ENCODE measurements at places on chromosomes 7 and 10.

GRCh38 chr10:60769406-60769805, 8.9 kb upstream of the CDK1 start:
- DNase-seq, result no peak

- DNase-seq, result no peak
These were observed 6.5 kb upstream of the INMT start for GRCh38 chr7:30745261-30745941.

- DNase-seq, result no peak
These were observed 12.7 kb downstream of the AP5Z1 start for GRCh38 chr7:4787947-4788626.

DNA sequence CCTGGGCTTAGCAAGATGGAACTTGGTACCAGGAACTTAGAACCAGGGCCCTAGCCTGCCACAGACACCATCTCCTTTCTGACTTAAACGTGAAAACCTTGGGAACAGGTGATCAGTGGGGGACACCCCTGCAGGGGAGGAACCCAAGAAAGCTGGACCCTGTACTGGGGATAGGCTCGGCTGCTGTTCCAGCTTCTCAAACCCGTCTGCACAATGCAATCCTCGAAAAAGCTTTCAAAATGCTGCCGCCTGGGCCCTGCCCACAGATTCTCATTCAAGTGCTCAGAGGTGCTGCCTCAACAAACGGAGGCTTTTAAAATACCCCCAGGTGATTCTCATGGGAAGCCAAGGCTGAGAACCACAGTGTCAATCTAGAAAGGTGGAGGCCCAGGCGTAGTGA, 169.7 kb downstream of the ARHGAP21 start:
- DNase-seq, result no peak

GRCh38 chr10:33306126-33306525, 28.3 kb downstream of the NRP1 start:
- DNase-seq, result no peak

DNA sequence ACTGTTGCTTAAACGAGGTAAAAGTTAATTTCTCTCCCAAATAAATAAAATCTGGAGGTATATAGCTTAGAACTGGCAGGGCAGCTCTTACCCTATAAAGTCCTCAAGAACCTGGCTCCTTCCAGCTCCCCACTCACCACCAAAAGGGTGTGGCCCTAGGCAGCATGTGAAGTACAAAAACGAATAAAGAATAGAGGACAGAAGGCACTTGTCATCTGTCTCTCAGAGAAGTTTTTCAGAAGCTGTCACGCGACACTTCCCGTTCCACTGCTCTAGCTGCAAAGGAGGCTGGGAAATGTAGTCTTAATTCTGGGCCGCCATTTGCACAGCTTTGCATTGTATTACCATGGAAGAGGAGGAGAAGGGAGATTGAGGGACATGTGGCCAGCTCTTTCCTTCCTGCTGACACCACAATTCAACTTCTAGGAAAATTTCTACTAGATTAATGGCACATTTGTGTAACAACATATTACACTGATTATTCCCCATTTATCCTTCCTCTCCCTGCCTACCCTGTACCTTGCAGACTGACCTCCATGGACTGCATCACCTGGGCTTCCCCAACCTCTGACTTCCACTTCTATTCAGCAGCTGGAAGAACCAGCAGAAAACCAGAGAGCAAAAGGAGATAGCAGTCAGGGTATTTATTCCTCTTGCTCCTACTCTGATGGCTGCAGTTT, 62.2 kb downstream of the CCDC71L start:
- no peak for DNase-seq

DNA sequence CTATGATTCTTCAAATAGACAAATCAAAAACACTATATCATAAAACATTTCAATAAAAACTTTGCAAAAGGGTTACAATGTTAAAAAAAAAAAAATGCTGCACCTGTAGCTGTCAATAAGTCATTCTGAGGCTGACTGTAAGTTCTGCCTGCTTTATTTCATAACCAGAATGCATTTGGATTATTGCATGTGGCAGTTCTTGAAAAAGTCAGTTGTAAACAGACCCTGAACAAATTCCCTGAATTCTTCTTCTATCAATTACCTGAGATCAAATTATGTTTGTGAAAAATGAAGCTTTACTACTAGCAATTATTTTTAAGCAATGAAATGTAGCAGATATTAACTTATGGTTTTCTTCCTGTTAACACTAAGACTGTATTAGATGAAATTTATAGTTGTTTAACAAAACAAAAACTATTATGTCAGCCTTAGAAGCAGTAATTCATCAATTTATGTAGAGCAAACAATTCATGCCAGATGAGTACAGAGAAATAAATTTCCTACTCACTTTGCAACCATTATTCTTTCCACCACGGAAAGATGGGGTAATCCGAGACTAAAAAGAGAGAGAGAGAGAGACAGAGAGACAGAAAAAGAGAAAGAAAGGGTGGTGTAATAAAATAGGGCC, 107.8 kb downstream of the SFMBT2 start:
- DNase-seq, result no peak

- DNase-seq, result no peak
These were observed 79.4 kb upstream of the PCGF5 start for GRCh38 chr10:91140995-91141549.

GRCh38 chr7:47685151-47685550, 103.2 kb upstream of the TNS3 start:
- DNase-seq, result no peak

DNA sequence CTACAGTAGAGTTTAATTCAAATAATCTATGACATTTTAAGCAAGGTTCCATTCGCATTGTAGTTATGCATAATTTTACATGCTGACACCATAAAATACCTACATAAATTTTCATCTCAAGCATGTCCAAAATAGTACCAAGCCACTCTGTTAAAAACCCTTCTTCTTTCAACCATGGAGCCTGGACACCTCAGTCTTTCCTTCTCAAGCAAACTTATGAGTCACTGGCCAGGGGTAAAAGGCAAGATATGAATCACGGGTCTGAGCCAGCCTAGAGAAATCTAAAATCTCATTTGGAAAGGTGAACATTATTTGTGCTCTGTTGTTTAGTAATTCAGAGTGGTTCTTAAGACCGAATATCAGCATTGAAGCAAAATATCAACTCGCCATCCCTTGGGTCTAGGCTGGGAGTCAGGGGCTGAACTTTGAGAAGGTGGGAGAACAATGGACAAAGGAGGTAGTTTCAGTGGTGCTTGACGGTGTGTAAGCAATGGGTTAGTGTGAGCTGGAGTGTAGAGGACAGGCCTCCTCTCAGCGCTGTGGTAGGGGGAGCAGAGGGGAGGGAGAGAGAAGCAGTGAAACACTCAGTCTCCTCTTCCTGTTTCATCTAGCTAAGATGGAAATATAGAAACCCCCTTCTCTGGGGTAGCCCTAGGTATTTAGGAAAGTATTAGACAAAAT, 19.1 kb upstream of the GPAM start:
- DNase-seq, result no peak

DNA sequence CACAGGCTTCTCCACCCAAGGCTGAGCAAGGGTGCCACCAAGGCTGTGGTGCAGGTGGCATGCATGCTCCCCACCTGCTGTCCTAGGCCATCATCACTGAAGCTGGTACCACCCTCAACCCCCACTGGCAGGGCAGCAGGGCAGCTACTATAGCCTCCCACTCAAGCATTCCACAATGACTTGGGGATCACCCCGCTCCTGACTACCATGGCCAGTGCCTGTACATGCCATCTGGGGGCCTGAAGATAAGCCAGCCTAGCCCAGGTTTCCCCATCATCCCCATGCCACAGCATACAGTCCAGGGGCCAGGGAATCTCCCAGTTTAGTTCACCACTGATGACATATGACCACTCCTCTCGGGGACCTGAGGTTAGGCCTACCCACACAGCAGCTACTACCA, 510.9 kb upstream of the LRRTM3 start:
- DNase-seq, result no peak

DNA sequence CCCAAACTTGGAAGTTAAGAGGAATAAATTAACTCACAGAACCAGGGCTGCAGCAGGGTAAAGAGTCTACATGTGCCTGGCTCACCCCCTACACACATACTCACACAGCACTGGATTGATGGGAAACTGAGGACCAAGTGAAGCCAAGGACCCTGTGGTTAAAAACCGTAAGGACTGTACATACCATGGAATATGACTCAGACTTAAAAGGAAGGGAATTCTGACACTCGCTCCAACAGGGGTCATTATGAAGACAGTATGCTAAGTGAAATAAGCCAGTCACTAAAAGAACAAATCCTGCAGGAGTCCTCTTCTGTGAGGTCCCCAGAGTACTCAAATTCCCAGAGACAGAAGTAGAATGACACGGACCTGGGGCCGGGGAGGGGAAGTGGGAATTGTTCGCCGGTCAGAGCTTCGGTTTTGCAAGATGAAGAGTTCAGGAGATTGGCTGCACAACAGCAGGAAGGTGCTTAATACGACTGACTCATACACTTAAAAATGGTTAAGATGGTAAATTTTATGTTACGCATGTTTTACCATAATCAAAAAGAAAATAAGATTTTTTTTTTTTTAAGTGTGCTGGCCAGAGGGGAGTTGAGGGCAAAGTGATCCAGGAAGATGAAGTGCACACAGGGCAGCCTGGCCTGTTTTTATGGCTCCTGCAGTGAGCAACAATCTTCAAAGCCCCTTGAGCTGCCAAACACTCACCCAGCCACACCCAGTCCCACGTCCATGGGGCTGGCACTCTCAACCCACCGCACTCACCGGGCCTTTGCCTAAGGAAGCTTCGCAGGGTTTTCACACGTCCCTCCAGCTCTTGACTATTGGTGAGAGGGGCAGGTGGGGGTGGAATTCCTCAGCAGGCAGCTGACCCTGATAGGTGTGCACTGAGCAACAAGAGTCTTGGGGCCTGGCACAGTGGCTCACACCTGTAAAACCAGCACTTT, 26.4 kb downstream of the DRGX start:
- no peak for DNase-seq

GRCh38 chr7:107924841-107925504, 34.0 kb downstream of the DLD start:
- DNase-seq, result no peak

- no peak for DNase-seq
These were observed 59.5 kb downstream of the TMEM130 start for GRCh38 chr7:98810153-98810802.

GRCh38 chr7:140236626-140237025, 59.8 kb upstream of the KDM7A start:
- DNase-seq, result no peak

DNA sequence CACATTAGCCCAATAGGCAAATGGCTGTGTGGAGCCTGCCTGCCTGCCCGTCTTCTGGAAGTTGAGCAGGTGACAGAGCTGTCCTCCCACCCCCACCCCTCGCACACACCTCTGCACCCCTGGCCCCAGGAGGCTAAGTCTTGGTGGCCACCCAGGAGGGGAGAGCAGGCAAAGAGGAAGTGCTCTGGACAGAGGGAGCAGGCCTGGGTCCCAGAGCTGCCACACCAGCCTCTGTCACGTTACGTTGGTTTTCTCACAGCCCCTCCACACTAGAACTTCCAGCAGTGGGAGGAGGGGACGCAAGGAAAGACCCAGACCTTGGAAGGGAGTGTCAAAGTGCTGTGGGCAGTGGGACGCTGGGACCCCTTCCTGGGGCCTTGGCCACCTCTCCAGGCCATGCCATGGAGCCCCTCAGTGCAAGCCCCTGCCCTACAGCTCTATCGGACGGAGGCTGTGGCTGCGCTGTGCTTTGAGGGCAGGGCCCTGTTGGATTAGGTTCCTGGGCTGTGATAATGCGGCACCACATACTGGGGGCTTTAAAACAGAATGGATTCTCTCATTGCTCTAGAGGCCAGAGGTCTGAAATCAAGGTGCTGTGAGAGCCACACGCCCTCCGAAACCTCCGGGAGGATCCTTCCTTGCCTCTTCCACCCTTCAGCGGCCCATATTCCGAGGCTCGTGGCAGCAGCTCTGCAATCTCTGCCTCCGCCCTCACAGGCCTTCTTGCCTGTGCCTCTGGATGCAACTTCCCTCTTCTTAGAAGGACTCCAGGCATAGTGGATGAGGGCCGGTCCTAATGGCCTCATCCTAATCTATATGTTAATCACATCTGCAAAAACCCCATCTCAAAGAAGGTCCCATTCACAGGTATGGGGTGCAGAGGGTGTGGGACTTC, 9.9 kb downstream of the PRKAG2 start:
- DNase-seq, result no peak

- no peak for DNase-seq
These were observed 490 bp downstream of the KIN start for GRCh38 chr10:7787150-7787856.

GRCh38 chr10:92202536-92202935, 88.3 kb downstream of the CPEB3 start:
- DNase-seq, result no peak

GRCh38 chr10:124829447-124830115, 28.0 kb downstream of the ABRAXAS2 start:
- DNase-seq, result no peak

GRCh38 chr10:132584081-132584480, 46.5 kb downstream of the INPP5A start:
- no peak for DNase-seq

DNA sequence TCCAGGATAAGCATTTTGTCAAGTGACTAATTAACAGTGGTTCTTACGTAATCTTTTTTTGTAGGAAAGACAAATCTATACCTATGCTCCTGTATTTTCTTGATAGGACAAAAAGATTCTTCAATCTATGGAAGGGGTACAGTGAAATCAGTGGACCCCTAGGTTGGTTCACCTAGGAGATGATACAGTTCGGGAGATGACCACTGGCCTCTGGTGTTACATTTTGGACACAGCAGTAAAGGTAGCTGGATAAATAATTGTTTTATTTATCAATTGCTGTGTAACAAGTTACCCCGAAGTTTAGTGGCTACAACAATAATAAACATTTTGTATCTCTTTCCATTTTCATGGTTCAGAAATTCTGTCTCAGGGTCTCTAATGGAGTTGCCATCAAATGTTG, 288.2 kb upstream of the MAGI2 start:
- DNase-seq, result no peak

DNA sequence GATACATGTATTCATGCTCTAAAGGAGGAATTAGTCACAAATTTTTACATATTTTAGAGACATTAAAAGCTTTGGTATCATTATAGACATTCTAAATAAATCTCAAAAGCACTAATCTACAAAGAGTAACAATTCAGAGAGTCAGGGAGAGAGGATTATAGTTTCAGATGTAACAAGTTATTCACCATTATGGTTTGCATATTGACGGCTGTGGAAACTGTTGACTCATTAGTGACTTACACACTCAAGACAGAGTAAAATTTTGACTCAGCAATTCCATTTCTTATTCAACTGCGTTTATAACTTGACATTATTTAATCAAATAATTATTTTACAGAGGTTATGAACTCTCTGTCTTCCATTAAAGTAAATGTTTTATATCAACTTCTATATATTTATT, 95.4 kb upstream of the SEMA3C start:
- DNase-seq, result no peak

DNA sequence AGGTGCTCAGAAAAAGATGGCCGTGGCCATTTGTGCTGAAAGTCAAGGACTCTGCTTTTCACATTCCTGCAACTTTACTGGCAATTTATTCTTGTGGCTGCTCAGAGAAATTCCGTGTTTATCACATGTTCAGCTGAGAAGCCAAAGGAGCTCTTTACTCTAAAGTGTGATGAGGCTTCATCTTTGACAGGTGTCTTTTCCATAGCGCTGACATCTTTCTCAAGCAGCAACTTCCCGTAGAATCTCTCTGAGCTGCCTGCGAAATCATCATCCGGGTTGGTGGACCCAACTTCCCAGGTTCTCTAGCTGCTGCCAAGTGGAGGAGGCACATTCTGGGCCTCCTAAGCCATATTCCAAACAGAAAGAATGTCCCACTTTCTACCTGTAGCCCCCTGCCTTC, 16.9 kb upstream of the NPS start:
- no peak for DNase-seq
